Activated CD4-positive, alpha-beta T cell treated with anti-CD3 and anti-CD28 coated beads for 1 hour (primary cell): ENCODE measurements at places on chromosomes 3 and 15.

DNA sequence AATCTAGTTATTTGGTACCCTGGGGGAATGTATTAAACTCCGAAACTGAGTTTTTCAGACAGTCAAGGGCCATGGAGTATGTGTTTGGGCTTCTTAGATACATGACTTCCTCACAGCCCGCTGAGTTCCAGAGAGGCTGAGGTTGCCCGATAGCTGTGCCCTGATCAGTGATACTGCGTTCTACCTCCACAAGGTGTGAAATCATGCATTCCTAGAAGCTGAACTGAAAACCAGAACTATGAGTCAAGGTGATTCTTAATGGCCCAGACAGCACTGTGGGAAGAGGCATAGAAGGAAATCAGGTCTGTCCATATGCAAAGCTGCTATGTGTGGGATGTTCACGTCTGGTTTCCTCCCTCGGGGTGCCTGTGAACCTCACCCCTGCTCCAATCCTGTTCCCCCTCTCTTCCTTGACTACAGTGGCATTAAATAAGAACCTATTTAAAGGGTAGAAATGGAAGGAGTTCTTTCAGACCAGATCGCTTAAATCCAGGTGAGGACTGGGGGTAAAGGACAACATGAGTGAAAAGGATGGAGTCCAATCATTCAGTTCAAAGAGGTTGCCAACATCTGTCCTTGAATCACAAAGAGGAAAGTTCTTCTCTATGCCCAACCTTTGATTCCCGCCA is 74.3 kb downstream of the MYO1E start:
- no peak for DNase-seq

DNA sequence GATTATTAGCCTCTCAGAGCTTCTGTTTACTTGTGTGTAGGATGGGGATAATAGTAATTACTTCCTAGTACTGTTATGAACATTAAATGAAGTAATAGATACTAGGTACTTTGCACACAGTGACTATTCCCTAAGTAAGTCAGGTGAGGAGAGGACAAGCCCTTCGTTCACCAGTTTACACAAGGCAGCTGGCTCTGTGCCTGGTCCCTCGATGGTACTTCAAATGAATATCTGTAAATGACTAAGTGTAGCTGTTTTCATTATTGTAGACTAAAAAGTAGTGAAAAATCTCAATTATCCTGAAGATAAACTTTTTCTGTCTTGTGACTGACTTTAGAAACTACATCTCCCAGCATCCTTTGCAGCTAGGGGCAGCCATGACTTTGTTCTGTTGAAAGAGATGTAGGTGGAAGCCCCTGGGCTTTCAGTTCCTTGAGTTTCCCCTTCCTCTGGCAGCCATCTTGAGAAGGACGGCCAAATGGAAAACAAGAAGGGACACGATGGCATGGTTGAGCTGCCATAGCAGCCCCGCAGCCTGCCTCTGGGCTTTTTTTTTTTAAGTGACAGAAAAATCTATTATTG is 11.7 kb upstream of the WNT7A start:
- DNase-seq, result no peak

DNA sequence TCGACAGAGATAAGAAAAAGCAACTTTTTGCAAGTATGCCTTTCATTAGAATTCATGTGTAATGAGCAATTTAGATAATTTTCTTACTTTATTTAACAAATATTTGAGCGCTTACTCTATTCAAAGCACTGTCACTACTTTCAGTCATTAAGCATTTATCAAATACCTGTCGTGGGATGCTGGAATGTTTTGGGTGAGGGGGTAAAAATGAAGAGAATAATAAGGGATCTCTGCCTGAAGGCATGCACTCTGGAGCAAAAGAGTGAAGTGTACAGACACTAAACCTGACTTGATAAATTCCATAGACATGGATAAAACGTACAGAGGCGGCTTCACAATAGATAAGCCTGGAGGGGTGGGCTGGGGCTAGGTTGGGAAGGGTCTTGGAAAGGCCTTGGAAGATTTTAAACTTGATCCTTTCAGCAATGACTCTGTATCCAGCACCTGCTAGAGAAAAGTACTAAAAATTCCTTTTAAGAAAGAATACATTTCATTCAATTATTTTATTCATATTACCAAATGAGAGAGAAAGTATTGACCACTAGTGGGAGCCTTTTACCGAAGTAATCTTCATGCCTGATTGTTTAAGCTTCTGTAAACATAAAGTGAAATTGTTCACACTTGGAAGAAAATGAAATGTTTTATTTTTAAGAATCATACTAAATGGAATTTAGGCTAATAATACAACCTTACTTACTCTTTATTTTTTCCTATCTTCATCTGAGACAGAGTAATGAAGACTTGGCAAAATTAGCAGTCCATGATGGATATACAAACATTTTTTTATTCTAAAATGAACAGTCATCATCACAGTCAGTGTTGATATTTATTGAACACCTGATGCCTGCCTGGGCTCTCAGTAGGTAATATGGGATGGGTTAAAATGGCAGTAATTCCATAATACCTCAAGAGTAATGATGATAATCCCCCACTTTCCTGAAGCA is 113.2 kb downstream of the PPP2R3A start:
- DNase-seq, result no peak

DNA sequence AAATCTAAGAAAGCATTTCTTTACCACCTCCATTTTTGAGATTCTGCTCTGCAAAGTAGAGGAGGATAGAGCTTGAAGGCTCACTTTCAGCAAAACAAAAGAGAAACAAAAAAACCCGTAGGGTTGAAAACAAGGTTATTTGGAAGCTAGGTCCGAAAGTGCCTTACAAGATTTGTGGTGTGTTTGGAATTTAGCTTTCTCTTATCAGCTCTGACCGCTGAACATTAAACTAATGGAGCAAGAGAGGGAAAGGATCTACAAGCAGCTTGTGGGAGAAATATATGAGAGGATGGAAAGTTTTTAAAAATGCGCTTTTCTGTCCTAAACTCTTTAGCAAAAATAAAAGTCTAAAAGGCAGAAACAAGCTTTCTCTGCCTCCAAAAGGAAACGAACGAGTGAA is 545.5 kb downstream of the NTRK3 start:
- DNase-seq, result no peak

GRCh38 chr3:35448681-35449080 is 190.6 kb upstream of the ARPP21 start:
- no peak for DNase-seq

- DNase-seq, result no peak
Observed at GRCh38 chr15:77187751-77188464, 117.0 kb upstream of the TSPAN3 start.

GRCh38 chr15:31211353-31211752 is 109.8 kb upstream of the TRPM1 start:
- DNase-seq, result no peak

- DNase-seq, result no peak
Observed at GRCh38 chr3:60803216-60804173, 447.8 kb downstream of the FHIT start.

- DNase-seq, result no peak
Observed at GRCh38 chr3:18747383-18747782, 322.2 kb upstream of the SATB1 start.

GRCh38 chr3:190533511-190534281 is 19.8 kb downstream of the IL1RAP start:
- DNase-seq, result no peak

GRCh38 chr3:11339541-11339940 is 67.3 kb downstream of the ATG7 start:
- no peak for DNase-seq

- no peak for DNase-seq
Observed at GRCh38 chr3:122873741-122874515, 79.1 kb downstream of the SLC49A4 start.

DNA sequence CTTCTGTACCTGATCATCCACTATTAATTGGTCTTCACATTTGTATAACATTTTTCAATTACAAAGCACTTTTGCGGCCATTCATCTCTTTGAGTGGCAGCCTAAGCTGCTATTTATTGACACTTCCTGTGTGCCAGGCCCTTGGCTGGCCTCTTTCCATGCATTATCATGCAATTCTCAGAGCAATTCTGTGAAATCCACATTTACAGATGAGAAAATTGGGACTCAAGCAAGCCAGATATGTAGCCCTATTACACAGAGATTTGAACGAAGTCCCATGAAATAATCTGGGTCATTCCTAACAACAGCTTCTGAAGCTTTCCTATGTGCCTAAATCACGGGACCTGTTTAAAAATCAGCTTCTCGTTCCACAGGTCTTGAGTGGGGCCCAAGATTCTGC is 17.4 kb downstream of the SLC6A1 start:
- DNase-seq, result no peak

- DNase-seq, result no peak
Observed at GRCh38 chr3:86388820-86389219, 602.1 kb downstream of the VGLL3 start.

DNA sequence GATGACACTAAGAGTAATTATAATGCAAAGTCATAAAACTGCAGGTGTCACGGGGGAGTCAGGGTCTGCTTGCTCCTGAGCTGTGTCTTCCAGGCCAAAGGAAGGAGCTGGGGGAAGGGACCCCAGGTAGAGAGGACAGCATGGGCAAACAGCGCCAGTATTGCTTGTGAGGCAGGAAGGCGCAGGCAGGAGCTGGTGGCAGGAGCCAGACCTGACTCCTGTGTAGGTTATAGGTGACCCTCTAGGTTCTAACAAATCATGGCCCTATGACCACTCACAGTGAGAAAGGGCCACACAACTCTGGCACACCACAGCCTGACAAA is 1.9 kb downstream of the CISH start:
- no peak for DNase-seq
